ENCODE measurements at places on chromosomes 2 and 18.

GRCh38 chr2:125405816-125406215, 1250.1 kb upstream of the GYPC start:
- no peak for DNase-seq

DNA sequence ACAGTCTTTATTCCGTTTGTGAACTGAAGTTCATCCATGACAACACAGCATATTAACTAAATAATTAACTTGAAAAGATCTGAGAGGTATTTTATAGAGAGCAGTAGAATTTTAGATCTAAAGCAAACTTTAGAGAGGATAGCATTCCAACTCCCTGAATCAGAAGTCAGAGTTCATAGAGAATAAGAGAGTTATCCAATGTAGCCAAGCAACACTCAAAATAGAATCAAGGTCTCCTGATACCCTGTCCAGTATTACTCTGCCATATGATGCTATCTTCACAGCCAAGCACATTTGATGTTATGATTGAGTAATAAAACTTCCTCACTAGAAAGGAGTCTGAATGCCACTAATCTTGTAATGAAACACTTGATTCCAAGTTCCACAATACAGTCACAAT, 55.5 kb downstream of the RIT2 start:
- DNase-seq: no peak

GRCh38 chr2:241768251-241768711, 8.3 kb upstream of the GAL3ST2 start:
- DNase-seq: no peak

DNA sequence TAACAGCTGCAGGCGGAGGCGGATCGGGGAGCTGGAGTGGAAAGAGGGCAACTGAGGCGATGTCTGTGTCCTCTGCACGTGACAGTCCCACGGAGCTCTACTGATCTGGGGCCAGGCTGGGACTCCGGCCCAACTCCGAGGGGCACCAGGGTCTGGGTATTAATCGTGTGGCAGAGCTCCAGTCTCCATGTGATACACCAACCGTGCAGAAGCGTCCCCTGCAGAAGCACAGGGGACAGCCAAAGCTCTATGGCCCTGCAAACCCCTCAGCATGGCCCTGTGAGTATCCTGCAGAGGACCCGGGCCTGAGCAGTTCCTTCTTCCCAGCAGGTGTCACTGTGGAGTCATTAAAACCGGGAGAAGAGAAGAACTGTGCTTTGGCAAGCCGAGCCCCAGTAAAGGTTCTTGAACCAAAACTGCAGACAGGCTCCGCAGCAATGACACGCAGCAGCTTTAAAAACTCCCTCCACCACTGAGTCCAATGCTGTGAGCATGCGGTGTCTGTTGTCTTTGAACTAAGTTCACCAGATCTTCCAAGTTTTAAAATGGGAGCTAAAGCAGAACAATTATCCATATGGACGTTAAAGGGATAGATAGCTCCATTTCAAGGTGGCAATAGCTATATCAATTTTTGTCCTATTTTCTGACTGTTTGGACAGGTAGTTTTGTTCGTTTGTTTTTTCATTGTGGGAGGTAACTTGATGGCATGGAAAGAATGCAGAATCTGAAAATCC, 79.4 kb downstream of the TMEM182 start:
- no peak for DNase-seq

DNA sequence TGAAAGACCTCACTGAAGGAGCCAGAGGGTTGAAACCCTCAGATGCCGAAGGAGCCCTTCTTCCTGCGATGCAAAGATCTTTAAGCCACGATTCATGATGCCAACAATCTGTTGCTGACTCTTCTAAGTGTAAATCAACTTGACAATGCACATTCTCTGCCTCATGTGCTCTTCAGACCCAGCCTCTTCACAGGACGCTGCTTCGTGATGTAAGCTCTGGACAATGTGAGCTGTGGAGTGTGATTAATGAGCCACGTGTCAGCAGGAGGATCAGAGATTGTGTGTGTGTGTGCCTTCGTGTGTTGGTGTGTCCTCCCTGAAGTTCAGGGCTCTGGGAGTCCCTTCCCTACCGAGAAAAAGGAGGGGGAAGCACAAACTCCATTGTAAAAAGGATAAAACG, 26.5 kb upstream of the TWIST2 start:
- DNase-seq: no peak

DNA sequence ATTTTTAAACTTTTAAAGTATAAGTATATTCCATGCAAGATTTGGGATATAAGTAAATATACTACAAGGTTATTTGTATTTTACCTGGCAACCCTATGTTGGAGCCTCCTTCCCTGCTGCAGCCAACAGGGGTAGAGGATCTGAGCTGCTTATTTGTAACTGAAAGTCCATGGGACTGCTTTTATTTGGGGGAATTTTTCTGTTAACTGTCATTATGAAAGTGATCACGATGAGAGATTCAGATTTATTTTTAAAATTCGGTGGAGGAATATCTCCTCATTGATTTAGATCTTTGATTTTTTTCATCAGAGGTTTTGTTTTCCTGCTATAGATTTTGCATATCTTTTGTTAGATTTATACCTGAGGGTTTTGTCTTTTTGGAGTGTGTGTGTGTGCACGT, 215.9 kb downstream of the PRKCE start:
- no peak for DNase-seq

DNA sequence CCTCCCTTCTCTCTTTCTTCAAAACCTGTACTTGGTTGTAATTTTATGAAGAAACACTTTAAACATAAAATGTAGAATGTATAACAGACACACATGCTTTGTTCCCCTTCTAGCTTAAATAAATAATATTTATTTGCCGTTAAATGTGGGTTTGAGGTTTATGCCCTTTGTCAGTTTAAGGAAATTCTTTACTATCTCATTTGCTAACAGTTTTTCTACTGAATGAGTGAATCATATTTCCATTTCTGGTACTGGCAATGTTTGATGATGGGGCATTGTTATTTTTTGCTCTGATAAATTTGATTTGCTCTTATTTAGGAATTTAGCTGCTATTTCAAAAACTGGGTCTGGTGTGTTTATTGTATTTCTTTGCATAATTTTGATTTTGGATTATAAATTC, 555.6 kb downstream of the CCDC85A start:
- DNase-seq: no peak

- DNase-seq: no peak
These were observed 1.6 kb downstream of the LGALSL start for GRCh38 chr2:64455545-64455944.

GRCh38 chr2:71736986-71737385, 283.6 kb downstream of the DYSF start:
- DNase-seq: no peak

DNA sequence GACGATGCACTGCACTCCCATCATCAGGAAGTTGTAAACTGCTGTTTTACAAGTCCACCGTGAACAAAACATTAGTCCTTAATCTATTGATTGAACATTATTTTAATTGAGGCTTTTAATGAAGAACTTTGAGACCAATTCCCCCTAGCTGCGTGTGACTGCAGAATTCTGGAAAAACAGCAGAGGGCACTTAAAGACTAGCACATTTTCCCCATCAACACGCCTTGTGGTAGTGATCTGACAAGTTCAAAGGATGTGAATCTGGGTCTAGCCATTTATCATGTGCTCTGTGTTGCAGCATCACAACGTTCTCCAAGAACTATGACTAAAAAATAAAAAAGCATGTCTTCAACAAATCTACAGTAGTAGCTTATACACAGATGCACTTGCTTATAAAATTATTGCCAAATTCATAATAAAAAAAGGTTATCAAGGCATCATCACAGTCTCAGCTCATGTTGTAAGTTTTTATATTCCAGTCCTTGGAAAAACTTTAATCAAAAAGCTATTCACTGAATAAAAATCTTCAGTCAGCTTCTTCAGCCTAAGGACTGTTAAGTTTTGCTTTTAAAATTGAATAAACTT, 35.8 kb downstream of the SKOR2 start:
- no peak for DNase-seq

DNA sequence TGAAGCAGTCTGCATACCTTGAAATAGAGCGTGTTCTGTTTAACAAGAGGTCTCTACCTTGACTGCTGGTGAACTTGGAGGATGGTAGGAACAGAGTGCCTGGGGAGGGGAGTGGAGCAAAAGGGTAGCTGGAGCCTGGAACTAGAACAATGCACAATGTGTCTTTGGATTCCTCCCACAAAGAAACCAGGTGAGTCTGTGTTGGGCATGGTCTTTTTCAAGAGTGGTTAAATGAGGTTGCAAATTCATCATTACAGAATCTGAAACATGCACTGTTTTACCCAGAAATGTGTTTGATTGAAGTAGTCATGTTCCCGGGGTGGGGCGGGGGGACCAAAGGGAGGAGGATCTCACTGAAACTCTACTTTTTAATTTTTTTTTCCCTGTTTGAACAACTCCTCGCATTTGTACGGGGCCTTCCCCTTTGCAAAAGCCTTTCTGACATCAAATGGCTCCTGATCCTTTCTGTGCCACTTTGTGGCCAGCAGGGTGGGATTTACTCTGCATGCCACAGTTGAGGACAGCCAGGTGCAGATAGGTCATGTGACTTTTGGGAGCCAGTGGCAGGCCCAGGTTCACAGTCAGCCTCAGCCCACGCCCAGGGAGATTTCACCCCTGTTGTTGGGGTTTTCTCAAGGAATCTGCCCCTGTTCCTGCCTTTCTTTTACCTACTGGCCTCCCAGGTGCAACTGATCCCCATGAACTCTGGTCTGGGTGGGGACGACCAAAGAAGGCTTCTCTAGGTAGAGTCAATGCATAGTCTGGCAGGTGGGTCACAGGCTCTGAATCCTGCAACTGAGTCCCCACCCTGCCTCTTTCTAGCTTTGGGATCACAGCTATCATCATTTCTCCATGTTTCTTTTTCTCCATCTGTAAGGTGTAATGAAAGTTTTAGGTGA, 28.2 kb downstream of the MYCN start:
- DNase-seq: no peak
